ENCODE measurements at places on chromosomes 16 and 17. TPM values are rescaled to one million over a fixed set of nuclear protein-coding genes. Genes with fewer than 3 reads are reported as not detected.

The KCNJ2 gene
- total RNA-seq: 0.49 TPM

The ASPA gene
- total RNA-seq: not detected

The HIRIP3 gene
- 21.7 TPM for total RNA-seq

The PLCG2 gene
- 1.3 TPM for total RNA-seq

The NOXO1 gene
- not detected for total RNA-seq

The TRPV2 gene
- 36.8 TPM for total RNA-seq

The CSH2 gene
- total RNA-seq: not detected

The CCR7 gene
- total RNA-seq: not detected

The METRNL gene
- 78.3 TPM for total RNA-seq

The FOXC2 gene
- total RNA-seq: 30.0 TPM

The SERPINF2 gene
- total RNA-seq: 48.9 TPM

The UMOD gene
- total RNA-seq: not detected

The SLFN14 gene
- total RNA-seq: not detected

The KRT39 gene
- total RNA-seq: not detected

The LHX1 gene
- total RNA-seq: 31.1 TPM

The TP53TG3B gene
- not detected for total RNA-seq

The CCDC47 gene
- 23.8 TPM for total RNA-seq

The NPIPA1 gene
- total RNA-seq: 17.1 TPM

The SOST gene
- total RNA-seq: not detected

The TBX2 gene
- 2.4 TPM for total RNA-seq
